ENCODE measurements at places on chromosomes 16 and 17.

- DNase-seq: peak; percentile 44
Measured at GRCh38 chr17:7323731-7324437, 5.3 kb downstream of the NEURL4 start.

- no peak for DNase-seq
Measured at GRCh38 chr17:64785011-64785421, 122.9 kb upstream of the SMURF2 start.

- no peak for DNase-seq
Measured at GRCh38 chr16:55154956-55155355, 169.0 kb upstream of the IRX6 start.

DNA sequence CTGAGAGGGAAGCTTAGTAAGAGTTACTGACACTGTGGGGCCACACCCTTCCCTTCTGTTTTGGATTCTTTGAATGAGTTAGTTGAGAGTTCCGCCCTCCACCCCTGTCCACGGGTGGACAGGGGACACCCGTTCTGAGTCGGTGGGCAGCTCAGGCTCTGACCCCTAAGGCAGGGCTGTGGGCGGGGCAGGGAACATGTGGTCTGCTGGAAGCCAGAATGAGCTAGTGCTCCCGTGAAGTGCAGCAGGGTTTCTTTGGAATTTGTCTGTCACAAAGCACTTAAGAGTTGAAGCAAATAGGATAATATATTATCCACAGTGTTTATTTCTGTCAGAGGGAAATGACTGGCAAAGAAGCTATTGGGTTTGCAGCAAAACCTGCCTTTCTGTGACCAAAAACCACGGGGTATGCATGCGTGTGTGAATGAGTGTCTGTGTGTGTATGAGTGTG lies 90.1 kb downstream of the CLEC16A start:
- peak; percentile 27 for DNase-seq

- DNase-seq: no peak
Measured at GRCh38 chr16:81792828-81793227, 13.7 kb downstream of the PLCG2 start.

- DNase-seq: no peak
Measured at GRCh38 chr16:54412037-54412436, 125.5 kb upstream of the IRX3 start.

GRCh38 chr17:57425431-57425830 lies 169.1 kb downstream of the MSI2 start:
- no peak for DNase-seq

DNA sequence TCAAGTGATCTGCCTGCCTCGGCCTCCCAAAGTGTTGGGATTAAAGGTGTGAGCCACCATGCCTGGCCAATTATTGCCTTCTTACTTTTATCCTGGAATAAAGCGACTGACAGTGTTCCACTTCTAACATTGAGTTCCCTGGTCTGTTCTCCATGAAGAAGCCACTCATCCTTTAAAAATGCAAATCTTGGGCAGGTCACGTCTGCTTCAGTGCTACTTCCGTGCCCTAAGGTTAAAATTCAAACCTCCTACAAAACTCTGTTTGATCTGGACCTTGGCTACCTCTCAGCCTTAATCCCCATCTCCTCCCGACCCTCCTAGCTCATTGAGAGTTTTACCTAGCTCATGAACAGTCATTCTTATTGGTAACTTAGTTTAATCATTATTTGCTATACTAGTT lies 9.6 kb upstream of the SHISA9 start:
- DNase-seq: no peak

DNA sequence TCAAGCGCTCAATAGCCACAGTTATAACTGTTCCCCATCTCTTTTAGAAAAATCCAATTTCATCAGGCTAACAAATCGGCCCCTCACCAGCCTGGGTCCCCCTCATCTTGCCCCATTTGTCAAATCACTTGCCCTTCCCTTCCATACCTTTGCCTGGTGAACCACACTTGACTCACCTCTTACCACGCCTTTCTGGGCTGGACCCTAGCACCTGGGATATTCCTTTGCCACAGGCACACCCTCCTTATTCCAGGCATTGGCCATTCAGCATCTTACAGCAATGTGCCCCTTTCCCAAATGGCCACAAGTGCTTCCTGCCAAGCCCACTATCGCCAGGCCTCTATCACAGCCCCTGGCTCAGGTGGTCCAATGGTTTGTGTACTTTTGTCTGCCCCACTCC lies 14.9 kb downstream of the CMTM4 start:
- no peak for DNase-seq

- DNase-seq: peak; percentile 91
Measured at GRCh38 chr17:42659079-42659931, at the start of gene TUBG2. TUBG2 (plus strand) TSS chr17:42659284; CDS start chr17:42659504, 220 bp downstream.

DNA sequence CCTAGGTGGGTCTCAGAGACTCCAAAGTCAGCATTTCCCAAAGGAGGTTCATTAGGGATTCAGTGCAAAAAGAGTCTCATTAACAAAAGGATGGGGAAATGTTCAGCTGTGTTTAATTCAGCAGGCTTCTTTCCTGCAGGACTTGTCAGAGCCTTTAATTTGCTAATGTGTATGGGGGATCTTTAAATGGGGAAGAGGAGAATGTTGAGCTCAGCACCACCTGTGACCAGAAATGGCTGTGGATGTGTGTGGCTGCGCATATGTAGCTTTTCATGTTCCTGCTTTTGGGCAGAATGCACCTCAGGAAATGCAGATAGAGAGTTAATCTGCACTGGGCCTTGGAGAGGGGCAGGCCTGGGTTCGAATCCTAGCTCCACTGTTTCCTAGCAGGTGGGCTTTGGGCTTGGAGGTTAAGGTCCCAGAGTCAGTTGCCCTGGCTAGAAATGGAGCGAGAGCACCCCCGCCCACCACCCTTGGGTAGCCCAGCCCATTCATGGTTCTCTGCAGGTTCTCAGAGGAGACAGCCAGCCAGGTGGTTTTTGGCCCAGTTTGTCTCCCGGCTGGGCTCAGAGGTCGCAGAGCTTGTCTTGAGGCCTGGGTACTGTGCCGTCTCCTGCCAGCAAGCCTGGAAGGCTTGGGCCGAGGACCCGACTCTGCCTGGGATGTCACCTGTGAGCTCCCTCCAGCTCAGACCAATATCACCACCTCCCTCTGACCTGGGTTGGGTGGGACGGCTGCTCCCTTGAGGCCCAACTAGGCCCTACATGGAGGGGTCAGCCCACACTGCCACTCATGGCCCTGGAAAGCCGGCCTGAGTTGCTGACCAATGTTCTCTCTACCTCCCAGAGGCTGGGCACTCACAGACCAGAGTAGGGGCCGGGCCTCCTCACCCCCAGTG lies 9.3 kb downstream of the ADCY7 start:
- DNase-seq: no peak

DNA sequence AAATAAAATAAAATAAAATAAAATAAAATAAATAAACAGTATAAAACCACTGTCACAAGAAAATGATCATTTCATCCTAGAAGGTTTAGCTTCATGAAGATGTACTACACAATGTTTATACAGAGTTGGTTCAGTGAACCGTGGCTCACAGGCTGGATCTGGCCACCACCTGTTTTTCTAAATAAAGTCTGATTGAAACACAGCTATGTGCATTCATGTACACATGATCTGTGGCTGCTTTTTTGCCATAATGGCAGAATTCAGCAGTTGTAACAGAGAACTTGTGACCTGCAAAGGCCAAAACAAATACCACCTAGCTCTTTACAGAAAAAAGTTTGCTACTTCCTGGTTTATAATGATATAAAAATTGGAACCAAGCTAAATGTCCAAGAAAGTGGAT lies 12.6 kb upstream of the RPRML start:
- DNase-seq: no peak

- peak; percentile 70 for DNase-seq
Measured at GRCh38 chr16:12089492-12090150, 113.1 kb downstream of the SNX29 start.

GRCh38 chr17:75003957-75004355 lies 8.5 kb upstream of the MRPL58 start:
- no peak for DNase-seq

DNA sequence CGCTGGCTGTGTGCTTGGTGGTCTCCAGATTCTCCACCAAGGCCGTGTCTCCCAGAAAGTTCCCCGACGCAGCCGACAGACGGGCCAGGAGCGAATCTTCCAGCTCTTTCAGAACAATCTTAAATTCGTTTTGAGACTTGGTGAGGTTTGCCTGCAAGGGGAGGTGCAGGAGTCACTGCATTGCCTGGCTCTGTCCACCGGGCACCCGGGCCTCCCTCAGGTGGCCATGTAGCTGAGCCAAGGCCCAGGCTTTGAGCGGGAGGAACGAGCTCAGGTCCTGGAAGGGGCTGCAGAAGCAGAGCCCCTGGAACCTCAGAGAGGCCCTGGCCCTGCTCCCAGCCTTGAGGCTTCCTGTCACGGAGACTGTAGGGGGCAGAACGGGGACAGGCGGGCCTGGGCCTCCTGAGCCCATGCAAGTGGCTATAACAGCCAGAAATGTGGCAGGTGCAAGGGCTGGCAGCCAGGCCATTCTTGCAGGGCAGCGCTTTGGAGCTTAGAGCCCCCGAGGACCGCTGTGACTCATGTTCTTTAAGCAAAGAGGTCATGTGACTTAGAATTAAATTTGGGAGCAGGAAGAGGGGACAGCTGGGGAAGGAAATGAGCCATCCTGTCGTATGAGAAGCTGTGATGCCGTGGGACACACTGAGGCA lies 72.4 kb downstream of the PGS1 start:
- no peak for DNase-seq

DNA sequence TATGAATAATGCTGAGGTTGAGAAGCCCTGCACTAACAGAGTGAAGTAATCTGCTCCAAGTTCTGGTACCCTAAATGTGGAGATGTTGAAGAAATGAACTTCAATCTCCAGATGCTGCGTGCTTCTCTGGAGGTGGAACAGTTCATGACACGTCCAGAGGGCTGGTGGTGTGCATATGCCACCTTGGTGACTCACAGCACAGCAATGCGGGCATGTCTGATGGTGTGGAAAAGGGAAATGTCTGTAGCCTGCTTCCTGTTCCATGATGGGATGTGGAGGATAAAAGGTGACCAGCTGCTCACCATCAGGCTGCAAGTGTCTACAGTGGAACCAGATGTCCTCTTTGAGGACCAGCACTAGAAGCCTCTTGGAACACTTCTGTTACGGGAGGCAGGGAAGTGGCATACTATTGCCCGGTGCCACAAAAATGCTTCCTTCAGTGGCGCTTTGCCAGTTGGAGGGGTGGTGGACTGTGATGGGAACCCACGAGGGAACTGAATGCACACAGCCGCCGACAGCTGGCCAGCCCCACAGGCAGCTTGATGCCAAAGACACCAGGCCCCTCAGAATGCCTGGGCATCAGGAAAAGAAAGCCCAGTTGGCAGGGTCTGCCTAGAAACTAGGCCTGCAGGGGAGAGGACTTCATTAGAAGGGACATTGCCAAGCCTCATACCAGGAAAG lies 19.9 kb downstream of the SNX11 start:
- DNase-seq: peak; percentile 35

DNA sequence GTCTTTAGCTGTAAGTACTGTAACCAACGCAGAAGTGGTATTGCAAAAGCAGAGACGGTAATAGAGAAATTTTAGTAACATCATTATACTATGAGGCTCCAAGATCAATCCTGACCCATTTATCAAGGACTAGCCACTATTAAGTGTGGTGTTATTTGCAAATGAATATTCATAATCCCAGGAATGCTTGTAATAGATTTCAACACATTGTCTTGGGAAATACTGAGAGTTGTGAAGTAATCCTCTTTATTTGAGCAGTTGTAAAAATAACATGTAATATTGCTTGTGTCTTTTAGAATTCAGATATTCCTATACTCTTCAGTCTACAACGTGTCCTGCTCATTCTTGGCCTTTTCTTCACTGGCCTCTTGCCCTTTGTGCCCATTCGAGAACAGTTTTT lies 46.4 kb downstream of the GDPD1 start:
- no peak for DNase-seq

DNA sequence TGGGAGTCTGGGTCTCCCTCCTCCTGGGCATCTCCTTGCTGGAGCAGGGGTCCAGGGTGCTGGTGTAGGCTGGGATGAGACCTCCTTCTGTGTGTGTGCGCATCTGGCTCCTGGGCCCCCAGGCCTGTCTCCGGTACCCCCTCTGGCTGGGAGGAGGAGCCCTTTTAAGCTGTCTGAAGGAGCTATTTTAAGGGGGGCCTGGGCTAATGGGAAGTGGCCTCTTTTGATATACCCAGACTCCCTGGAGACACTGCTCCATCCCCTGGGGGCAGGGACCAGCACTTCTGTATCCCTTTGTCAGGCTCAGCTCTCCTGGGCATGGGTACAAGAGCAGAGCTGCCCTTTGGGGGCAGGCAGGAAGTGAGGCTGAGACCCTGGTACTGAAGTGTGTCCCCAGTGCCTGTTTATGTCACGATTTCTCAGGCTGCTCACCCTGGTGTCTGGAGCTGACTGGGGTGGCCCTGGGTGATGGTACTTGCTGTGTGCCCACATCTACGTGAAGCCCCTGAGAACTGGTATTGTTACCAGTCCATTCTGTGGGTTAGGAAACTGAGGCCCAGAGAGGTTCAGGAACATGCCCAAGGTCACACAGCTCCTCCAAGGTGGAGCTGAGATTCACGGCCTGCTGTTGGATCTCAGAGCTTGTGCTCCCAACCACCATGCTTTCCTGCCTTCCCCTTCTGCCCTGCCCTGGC lies 6.5 kb downstream of the ADCY7 start:
- no peak for DNase-seq

- DNase-seq: no peak
Measured at GRCh38 chr16:27182906-27183405, 20.4 kb upstream of the KDM8 start.

DNA sequence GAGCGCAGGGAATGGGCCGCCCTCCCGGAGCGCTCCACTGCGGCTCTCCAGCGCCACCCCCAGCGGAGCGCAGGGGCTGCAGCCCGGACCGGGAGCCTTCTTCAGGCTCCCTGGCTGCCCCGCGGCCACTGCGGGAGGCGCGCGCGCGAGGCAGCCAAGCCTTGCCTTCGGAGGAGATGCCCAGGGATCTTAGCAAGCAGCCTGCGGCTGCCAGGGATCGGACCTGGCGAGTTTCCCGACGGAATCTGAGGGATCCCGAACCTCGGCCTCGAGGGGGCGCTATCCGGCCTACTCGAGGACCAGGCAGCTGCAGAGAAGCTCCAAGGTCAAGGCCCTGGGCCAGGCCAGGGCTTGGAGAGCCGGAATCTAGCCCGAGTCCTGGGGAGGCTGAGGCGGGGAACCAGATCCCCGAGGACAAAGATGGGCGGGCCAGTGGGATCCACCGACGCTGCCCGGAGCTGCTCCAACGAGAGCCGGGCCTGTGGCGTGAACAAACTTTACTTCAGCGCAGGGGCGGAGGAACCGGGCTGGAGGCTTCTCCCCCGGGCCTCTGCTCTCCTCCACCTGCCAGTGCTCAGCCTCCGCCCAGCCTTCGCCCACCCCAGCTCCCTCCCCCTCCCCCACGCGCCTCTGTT lies at the start of gene IRX6:
TSS of gene IRX6 (plus strand) at position 567 of the 635 bp plus-strand sequence. CDS start 889 bp downstream, outside the sequence.
- peak; percentile 47 for DNase-seq

DNA sequence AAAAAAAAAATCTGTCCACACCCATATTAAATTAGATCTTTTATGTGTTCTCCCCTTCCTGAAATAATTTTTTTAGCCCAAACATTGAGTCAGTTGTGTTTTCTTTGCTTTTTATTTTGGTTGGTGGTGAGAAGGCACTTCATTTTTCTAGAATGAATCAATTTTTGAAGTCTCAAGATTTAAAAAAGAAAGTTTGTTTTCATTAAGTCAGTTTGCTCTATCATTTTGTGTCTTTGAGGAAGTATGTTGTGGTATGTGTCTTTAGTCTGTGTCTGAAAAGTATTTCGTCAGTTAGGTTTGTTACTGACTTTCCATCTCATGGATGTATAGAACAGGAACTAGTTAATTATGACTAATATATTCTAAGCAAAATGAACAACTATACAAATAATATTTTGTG lies 3.8 kb downstream of the IGF2BP1 start:
- DNase-seq: peak; percentile 89

Data from fibroblast of skin of right biceps (primary cell).